ENCODE measurements at places on chromosomes 11 and 22.
A peak's percentile ranks its signal among the peaks of the same experiment; 100 is the strongest.

DNA sequence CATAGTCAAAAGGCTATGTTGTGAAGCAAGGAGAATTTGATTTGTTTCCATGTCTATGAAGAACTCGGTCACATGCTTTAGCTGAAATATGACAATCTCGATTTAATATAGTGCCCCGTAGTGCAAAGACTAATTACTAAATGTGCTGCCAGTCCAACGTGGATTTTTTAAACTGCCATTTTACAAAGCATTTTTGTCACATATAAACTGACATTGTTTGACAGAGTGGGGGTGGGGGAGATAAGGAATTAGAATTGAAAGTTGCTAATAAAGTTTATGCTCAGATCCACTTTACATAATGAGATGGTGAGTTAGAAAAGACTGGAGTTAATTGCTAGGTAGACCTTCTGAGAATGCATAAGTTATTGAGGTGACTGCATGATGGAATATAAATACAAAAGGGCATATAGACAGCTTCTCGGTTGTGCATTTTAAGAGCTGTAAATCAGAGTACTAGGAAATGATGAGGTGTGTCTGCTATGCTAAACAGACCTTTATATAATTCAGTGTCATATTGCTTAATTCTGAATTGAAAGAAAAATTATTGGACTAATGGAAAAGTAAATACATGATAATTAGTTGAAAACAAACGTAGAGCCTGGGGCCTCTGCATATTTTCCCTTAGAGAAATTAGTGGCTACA lies 158.9 kb upstream of the MTNR1B start:
- no peak for DNase-seq

DNA sequence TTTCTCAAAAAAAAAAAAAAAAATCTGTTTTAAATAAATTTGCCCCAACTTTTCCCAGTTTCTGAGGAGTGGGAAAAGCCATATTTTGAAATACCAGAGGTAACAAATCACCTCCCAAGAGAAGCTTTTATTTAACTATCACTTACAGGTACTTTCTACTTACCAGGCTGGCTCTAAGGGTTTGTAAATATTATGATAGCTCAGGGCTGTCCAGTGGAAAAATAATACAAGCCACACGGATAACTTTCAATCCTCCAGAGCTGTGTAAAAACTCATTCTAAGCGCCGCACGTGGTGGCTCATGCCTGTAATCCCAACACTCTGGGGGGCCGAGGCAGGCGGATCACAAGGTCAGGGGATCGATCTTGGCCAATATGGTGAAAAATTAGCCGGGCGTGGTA lies 5.6 kb upstream of the SEC14L4 start:
- no peak for DNase-seq

DNA sequence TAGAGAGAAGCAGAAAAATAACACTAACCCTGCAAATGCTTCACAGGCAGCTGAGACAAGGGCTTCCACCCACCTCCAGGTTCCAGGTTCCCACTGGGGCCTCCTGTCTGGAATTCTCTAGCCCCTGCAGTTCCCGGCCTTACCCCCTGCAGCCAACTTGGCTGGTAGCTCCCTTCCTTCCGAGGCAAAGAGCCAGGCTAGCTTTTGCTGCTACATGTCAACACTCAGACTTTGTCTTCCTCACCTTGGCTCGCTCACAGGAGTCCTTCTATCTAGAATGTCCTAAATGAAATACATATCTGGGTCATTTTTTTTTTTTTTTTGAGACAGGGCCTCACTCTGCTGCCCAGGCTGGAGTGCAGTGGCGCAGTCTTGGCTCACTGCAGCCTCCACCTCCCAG lies 9.9 kb upstream of the TTLL1 start:
- DNase-seq: no peak

GRCh38 chr11:116352881-116353280 lies 419.9 kb downstream of the BUD13 start:
- no peak for DNase-seq

DNA sequence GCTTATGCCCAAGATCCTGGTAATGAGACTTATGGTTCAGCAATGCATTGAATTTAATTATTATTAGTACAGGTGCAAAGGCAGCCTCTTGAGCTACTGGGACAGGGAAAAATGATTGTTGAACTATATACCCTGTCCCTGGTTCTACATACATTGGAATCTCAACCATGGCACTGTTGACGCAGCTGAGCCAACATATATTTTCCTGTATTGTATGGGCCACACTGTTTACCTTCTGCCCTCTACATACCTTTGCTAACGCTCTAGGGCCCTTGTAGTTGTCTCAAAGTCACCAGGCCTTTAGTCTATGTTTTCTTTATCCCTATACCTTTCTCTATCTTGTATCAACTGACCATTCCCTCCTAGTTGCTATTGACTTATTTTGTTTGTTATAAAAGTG lies 22.6 kb downstream of the KREMEN1 start:
- DNase-seq: no peak

- no peak for DNase-seq
These were observed 322.2 kb downstream of the AASDHPPT start for GRCh38 chr11:106399624-106400023.

DNA sequence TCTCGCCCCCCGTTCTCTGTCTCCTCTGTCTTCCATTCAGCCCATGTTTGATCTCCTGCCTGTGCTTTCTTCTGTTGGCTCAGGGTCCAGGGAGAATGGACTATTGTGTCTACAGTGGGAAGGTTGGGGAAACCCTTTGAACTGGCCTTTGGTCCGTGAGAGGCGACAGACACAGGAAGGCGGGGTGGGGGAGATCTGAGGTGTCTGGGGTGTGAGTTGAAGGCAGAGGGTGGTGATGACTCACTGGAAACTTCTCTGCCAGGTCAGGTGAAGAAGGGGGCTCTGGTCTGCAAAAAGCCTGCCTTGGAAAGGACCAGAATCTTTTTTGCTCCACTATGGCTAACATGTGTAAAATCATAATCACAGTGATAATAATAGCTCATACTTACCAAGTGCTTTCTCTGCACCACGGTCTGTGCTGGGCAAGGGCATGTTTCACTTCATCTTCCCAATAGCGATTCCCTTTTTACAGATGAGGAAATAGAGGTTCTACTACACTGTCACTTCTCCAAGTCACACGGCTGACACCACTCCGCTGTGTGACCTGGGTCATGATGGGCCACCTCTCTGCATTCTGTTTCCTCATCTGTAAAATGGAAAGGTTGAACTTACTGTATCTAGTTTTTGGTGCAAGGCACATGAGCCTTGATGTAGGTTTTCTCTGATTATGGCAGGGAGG lies 99.8 kb upstream of the ALX4 start:
- no peak for DNase-seq

GRCh38 chr11:104803776-104804175 lies 94.5 kb downstream of the CASP12 start:
- DNase-seq: no peak

GRCh38 chr22:48456449-48456848 lies 1371.2 kb downstream of the BRD1 start:
- DNase-seq: no peak

DNA sequence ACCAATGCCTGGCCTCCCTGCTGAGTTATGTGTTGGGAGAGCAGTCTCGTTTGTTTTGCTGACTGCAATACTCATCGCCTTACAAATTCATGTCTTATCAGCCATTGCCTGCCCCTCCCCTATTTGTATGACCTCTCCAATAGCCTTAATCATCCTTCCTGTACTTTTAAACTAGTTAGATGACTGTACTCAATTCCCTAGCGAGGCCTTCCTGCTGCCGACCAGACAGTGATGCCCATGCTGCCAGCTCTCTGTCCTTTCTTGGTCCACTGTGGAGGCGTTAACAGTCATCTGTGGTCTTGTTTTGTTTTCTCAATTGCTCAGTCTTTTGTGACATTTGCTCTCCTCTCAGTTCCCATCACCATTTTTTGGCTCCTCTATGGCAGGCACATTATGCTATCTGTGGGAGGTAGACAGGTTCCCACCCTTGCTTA lies 20.3 kb upstream of the YPEL1 start:
- peak; percentile 41 for DNase-seq

- DNase-seq: no peak
These were observed 16.5 kb downstream of the P2RY2 start for GRCh38 chr11:73234471-73235181.

DNA sequence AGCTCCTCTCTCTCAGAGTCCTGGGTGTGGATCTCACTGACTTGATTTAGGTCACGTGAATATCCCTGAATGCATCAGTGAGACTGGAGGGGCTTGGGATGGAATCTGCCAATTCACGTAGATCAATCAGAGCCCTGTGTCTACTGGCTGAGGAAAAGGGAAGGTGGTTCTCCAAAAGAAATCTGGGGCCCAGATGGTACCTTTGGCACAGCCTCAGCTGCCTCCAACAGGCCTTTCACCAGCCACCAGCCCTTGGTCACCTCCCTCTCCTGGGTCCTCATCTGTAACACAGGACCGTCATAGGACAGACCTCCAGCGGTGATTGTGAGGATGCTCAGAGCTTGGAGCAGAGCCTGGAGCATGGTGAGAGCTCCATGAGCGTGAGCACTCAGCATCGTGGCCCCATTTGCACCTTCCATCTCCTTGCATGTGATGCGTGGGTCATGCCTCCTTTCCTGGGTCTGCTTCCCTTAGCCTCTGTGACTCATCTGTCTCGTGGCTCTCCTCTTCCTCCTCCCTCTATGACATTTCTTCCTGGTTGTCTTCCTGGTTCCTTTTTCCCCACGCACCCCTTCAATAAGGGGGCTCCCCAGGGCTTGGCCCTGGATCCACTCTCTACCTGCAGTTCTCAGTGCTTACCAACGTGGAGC lies 7.5 kb upstream of the MIEF1 start:
- DNase-seq: no peak

- DNase-seq: peak; percentile 86
These were observed 58.9 kb downstream of the MYEOV start for GRCh38 chr11:69352715-69353319.

GRCh38 chr22:29718949-29719898 lies 579 bp upstream of the CABP7 start:
- DNase-seq: no peak

DNA sequence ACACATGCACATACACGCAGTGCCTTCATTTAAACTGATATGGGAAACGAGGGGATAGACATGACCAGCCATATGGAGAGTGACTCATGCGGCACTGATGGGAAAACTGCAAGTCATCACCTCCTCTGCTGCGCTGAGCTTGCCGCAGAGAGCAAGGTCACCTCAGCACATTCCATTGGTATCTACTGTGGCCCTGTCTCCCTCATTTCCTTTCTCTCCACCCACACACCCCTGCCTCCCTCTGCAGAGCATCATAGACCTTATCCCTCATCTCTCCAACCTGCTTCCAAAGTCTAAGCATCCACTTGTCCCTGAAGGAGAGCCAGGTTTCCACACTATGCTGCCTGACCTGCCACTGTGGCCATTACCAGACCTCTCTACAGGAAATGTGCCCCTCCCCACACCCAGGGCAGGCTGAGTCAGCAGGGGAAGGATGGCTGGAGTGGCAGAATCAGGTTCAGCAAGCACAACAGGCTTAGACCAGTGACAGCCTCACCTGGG lies 116.9 kb upstream of the SNX19 start:
- DNase-seq: peak; percentile 84

DNA sequence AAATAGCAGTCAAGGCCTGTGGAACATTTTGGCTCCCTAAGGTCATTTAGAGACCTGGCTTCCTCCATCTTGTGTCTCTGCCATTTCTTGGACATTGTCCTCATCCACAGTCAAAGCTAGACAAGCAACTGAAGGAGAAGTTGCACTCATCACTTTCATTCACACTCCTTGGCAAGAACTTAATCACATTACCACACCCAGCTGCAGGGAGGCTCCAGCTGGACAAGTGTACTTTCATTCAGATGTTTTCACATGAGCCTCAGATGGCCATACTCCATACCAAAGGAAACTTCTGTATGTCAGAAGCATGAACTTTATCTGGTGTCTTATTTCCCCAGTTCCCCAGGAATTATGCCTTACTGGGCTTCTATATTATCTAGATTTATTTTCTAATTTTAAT lies 537.4 kb downstream of the TMEM135 start:
- DNase-seq: no peak

DNA sequence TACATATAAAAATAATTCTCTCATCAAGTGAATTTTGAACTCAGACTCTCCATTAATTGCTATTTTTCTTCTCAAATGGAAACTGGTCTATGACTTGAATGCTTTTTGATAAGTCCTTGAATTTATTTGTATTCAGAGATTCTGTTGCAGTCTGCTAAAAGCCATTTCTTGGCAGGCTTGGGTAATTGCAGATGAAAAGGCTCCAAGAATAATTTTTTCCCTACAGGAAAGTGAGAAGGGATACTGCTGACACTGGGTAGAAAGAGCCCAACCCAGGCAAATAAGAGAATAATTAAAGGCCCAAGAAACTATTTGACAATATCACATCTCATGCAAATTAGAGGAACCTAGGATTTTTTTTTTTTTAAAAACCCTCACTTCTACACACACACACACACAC lies 246.5 kb upstream of the DDI1 start:
- no peak for DNase-seq

DNA sequence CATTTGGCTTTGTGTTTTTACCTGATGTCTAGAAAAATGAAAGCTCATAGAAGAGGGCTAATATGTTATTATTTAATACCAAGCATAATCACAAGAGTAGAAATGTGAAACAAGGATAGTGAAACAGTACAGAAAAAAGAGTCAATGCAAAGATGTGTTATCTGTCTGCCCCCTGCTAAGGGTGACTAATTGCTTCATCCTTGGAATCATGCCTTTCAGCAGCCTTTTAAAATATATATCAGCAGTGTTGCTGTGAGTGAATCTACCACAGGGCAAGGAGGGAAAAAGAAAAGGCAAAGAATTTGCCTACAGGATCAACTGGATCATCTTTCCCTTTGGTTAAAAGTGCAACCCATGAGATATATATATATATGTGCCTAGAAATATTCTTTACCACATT lies 867.2 kb upstream of the RAG2 start:
- DNase-seq: no peak

DNA sequence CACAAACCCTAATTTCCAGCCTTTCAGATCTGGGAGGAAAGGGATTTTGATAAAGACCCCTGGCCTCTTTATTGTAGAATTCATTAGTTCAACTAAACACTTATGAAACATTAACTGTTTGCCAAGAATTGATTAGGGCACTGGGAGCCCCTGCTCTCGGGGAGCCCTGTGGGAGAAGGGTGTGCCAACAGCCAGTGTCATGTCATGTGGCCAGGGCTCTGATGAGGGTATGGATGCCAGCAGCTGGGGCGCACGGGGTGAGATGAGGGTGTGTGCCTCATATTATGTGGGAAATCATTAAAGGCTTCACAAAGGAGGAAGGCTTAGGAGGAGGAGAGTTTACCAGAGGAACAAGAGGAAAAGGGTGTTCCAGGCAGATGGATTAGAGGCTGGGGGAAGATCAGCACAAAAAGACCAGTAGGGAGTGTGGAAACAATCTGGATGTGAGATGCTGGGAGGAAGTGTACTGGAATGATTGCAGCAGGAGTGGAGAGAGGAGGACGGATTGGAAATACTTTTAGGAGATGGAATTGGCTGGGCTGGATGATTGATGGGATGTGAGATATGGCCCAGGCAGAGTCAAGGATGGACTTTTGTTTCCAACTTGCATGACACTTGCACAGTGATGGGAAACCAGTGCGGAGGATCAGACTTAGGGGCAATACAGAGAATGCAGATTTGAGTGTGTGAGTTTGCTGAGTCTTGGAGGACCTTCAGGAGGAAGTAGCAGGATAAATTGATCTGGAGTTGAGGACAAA lies 137.8 kb downstream of the CSNK2A3 start:
- no peak for DNase-seq
